GM23248 (cell line): ENCODE measurements at places on chromosomes 2 and 18. TPM values are rescaled to one million over a fixed set of nuclear protein-coding genes. Genes with fewer than 3 reads are reported as not detected.
A peak's percentile ranks its signal among the peaks of the same experiment; 100 is the strongest.

Gene TCF23
- not detected in 2 replicates for polyA plus RNA-seq

Gene CDH2
- 103 and 107 TPM in 2 replicates for polyA plus RNA-seq

Gene STEAP3
- 31.3 and 33.8 TPM in 2 replicates for polyA plus RNA-seq

GRCh38 chr2:221853297-221853696 lies 281.2 kb upstream of the EPHA4 start:
- no peak for DNase-seq

DNA sequence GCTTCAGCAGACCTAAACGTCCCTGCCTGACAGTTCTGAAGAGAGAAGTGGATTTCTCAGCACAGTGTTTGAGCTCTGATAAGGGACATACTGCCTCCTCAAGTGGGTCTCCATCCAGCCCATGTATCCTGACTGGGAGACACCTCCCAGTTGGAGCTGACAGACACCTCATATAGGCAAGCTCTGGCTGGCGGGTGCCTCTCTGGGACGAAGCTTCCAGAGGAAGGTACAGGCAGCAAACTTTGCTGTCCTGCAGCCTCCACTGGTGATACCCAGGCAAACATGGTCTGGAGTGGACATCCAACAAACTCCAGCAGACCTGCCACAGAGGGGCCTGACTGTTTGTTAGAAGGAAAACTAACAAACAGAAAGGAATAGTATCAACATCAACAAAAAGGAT lies 728.4 kb downstream of the MBD2 start:
- DNase-seq = no peak

DNA sequence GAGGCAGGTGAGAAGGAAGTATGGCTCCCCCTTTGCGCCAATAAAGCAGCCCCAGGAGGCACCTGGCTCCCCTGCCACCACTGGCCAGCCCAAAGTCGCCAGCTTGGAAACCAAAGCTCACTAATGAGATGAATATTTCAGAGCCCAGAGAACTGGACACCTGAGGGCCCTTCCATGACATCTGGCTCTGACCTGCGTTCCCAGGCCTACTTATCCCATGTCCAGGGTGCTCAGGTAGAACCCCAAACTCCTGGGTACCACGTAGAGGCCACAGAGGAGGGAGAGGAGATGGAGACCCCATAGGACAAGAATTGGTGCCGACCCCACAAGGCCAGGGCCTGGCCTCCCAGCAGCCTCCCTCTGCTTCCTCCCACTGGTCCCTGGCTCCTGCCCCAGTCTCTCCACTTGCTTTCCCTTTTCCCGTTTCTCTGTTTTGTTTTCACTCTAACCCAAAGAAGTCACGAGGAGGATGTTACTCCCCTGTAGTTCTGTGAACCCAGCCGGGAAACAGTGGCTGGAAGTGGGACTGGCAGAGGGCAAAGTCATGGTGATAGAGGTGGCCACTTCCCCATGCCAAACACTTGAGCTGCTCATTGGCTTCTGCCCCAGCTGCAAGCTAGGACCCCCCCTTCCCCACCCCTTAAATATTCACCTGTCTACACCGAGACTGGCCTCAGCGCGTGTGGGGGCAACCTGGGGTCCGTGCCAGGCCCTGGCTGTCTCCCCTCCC lies 820 bp downstream of the TMBIM1 start:
- DNase-seq = peak; percentile 55

- no peak for DNase-seq
These were observed 48.1 kb downstream of the HPCAL1 start for GRCh38 chr2:10350761-10351160.

- no peak for DNase-seq
These were observed 187.7 kb downstream of the SMAD7 start for GRCh38 chr18:48762836-48763718.

GRCh38 chr18:63346031-63346430 lies 21.0 kb downstream of the KDSR start:
- peak; percentile 64 for DNase-seq

GRCh38 chr2:129275706-129276105 lies 703.8 kb upstream of the RAB6C start:
- no peak for DNase-seq

DNA sequence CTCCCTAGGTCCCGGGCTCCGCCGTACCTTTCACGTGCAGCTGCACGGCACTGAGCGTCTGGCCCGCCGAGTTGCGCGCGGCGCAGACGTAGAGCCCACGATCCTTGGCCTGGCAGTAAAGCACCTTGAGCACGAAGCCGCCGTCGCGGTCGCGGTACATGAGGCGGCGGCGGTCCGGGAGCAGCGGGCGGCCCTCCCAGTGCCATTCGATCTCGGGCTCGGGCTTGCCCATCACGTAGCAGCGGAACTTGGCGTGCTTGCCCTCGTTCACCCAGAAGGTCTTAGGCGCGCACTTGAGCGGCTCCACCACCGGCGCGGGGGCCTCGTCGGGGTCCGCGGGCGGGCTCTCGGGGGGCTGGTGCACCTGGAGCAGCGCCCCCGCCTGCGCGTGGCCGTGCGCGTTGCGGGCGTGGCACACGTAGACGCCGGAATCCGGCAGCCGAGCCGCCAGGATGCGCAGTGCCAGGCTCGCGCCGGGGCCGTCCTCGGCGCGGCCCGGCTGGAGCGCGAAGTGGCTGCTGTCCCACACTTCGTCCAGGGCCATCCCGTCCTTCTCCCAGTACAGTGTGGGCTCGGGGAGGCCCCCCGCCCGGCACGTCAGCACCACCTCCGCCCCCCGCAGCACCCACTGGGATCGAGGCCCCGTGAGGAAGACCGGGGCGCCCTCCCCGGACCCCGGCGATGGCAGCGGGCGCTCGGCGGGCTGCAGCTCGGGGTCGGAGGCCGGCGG lies 980 bp downstream of the OBSL1 start:
- DNase-seq = peak; percentile 73

GRCh38 chr2:101331202-101331601 lies 22.7 kb upstream of the RNF149 start:
- no peak for DNase-seq

GRCh38 chr18:76587147-76587878 lies 92.3 kb upstream of the ZNF516 start:
- DNase-seq = no peak

GRCh38 chr18:53864770-53865169 lies 359.7 kb downstream of the MBD2 start:
- peak; percentile 28 for DNase-seq

DNA sequence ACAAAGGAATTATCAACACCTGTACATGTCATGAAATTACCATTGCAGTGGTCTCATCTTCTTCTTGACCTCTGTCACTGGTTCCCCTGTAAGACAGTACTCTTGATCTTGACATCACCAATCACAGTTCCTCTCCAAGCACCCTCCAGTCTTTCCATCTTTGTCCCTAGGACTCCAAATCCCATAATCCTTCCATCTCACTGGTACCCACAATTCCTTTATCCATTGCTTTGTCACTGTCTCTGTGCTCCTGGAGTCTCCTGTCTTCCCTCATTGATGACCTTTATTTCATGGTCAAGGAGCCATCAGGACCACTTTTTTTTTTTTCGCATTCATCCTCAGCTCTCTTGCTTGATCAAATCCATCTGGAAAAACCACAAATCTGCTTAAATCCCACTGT lies 56.7 kb downstream of the COL4A3 start:
- DNase-seq = no peak

GRCh38 chr2:168964251-168964807 lies 63.2 kb downstream of the G6PC2 start:
- DNase-seq = no peak
